Stimulated activated CD4-positive, alpha-beta T cell treated with anti-CD3 and anti-CD28 coated beads, TNF-alpha, amount 100 ng/mL, for 4 hours (primary cell): ENCODE measurements at places on chromosomes 1 and 21.

DNA sequence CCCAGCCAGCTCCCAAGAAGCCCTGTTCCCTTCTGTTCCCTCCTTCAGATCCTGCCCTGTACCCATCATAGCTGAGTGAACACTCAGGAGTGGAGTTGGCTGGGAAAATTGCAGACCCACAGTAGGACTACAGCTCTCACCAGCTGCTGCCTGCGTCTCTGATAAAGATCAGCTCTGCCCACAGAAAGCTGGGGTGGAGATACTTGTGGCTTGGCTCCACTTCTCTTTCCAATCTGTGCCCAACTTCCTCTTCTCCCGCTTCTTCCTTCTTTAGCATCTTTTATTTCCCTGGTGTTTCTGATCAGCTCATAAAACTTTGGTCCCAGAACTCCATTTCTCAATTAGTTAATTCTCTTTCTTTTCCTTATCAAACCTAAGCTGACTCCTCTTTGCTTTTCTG, 5.5 kb upstream of the CD1A start:
- DNase-seq: no peak

GRCh38 chr1:224189561-224189960, 6.5 kb downstream of the DEGS1 start:
- no peak for DNase-seq

DNA sequence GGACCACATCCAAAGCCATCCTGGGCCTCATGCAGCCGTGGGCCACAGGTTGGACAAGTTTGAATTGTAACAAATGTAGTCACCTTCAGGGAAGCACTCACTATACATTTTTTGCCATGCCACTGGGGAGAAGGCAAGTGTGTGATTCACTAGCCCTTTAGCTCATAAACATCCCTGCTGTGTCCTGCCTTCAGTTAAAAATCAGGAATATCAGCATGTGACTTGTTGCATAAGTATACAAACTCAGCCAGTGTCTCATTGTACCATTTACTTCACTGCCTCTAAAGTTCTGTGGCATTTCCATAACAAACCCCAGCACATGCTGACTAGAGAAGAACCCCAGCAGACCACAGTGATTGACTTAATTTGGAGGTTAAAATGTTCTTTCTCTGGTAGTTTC, 142.0 kb upstream of the C1orf105 start:
- DNase-seq: no peak

DNA sequence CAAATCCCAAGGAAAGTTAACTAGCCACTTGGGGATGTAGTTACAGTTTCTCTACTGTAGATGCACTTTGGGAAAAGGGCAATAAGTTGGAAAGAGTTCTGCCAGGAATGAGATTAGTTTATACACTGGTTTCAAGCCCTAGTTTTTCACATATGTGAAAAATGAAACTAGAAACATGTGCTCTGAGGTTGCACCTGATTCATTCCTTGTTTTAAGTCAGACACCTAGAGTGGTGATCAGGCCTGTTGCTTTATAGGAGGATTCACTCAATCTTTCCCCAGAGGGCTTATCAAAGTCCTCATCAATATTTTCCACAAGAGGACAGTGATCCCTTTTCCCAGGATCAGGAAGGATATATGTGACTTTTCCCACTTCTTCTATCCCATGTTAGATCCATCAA, 515.9 kb upstream of the PKN2 start:
- no peak for DNase-seq

GRCh38 chr1:41619511-41620364, 135.3 kb upstream of the EDN2 start:
- DNase-seq: no peak

DNA sequence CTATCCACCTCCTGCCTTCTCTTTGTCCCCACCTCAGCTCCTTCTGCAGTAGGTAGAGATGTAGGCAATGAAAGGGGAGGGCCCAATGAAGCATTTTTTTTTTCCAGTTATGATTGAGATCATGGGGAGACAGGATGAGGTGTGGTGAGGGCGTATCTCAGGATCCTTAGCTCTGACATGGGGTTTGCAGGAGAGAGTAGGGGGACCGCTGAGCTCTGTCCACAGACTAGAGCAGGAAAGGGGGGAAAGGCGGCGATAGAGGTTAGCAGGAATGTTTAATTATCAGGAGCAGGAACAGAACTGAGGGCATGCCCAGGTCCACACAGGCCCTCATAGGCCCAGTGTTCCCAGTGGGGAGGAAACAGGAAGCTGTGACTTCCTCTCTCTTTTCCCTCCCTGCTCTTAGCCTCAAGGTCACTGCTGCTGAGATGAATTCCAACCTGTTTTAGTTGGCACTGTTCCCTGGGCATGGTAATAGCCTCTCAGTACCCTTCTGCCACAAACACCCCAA, 901 bp upstream of the RXFP4 start:
- DNase-seq: no peak

GRCh38 chr1:215188302-215188950, 105.9 kb downstream of the KCNK2 start:
- DNase-seq: no peak

DNA sequence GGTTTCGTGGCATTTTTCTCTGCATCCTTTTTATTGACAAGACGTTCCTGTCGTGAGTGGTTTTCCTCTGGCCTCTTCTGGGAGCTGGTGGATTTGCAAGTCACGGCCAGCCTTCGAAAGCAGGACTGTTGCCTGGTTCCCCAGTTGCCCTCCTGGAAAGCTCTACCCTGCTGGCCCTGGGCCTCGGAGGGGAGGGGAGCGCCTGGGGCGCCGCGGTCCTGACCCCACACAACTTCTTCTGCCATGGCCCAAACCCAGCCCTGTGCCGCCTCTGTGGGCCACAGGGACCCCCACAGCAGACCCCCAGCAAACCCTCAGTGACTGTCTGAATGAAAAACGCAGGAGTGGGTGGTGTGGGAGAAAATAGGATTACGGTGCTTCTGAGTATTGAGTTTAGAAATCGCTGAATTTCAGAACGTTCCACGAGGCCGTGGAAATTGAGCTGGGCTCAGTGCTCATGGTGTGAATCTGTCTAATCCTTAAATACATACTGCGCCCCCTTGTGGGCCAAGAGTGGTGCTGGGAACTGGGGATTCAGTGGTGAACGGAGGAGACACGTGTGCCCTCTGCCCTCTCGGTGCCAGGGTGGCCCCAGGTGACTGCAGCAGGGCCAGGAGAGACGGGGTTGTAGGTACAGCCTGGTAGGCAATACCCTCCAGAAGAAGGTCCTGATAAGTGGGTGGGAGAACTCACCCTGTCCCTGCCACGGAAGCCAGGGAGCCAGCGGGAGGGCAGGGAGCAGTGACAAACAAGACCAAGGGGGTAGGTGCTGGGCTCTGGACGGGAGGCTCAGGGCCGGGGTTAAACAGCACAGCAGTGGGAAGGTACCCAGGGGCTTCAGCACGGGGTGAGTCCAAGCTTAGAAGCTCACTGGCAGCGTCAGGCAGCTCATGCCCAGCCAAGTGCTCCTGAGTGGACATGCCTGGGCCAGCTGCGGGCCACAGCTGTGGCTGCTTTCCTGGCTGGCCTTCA, 101.2 kb upstream of the COL6A1 start:
- peak; percentile 57 for DNase-seq

DNA sequence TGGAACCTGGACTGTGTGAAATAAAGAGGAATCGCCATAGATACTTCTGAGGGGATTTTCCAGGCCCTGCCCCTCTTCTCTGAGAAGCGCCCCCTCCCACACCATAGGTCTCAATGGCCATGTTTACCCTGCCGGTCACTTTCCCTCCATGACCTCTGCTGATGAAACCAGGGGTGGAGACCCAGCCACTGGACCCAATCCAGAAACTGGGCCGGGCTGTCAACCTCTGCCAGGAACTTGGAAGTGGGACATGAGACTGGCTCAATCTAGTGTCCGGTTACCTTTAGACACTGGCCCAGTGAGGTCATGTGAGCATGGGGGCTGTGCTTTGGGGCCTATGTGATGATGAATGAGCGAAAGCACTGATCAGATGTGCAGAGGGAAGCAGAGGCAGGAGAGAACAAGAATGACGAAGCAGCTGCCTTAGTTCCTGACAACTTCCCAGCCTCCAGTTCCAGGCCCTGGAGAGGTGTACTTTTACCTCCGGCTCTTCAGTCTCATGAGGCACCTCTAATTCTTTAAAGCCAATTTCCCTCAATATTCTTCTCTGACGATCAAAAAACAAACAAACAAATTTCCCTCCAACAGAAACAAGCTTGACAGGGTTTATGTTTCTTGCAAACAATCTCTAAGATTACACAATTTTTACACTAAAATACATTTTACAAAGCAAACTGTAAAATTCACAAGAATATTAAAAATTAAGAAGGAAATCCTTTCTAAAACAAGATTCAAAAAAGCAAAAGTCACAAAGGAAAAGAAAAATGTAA, 4.9 kb downstream of the ASAP3 start:
- no peak for DNase-seq

- no peak for DNase-seq
Observed at GRCh38 chr1:192438737-192439136, 121.9 kb downstream of the RGS21 start.

- DNase-seq: no peak
Observed at GRCh38 chr1:212582808-212583615, 25.5 kb upstream of the ATF3 start.

GRCh38 chr1:230900984-230901383, 32.7 kb upstream of the C1orf198 start:
- DNase-seq: no peak

- DNase-seq: no peak
Observed at GRCh38 chr1:240999826-241000225, 357.2 kb downstream of the RGS7 start.

- no peak for DNase-seq
Observed at GRCh38 chr1:156420205-156421061, 51.4 kb downstream of the RHBG start.

GRCh38 chr1:228782662-228783417, 47.6 kb downstream of the RHOU start:
- no peak for DNase-seq

- DNase-seq: no peak
Observed at GRCh38 chr1:197598935-197599334, 176.3 kb downstream of the DENND1B start.

- no peak for DNase-seq
Observed at GRCh38 chr1:98110674-98111073, 189.8 kb upstream of the DPYD start.

DNA sequence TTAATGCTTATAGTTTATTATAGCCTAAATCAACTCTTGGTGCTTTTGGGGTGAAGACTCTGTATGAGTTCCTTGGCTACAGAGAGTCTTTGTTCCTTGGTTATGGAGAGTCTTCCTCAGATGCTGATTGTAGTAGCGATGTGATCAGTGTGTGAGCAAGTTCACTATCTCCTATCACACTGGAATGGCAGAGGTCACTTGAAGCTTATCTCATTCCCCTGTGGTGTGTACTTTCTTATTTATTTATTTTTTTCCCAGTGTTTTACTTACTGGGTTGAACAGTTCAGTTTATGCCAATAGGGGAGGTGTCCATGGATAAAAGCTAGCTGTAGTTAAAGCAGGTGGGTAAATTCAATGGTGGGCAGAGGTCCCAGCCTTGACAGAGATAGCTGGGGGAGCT, 20.1 kb upstream of the MAB21L3 start:
- DNase-seq: no peak

- no peak for DNase-seq
Observed at GRCh38 chr1:43565600-43566360, 35.1 kb downstream of the PTPRF start.

DNA sequence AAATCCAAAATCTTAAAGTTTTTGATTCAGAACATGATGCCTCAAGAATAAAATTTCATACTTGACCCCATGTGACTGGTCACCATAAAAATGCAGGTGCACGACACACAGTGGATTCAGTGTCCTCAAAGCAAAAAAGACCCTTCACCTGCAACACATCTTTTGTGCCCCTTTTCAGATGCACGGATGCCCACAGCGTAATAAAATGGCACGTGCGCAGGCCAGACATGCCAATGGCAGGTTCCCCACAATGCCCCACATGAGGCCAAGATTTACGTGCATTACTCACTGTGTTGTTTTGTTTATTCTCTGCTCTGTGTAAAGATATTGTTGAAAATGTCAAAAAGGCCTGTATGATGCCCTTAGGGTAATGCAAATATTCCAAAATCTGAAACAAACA, 9.3 kb downstream of the KCNA10 start:
- DNase-seq: no peak

DNA sequence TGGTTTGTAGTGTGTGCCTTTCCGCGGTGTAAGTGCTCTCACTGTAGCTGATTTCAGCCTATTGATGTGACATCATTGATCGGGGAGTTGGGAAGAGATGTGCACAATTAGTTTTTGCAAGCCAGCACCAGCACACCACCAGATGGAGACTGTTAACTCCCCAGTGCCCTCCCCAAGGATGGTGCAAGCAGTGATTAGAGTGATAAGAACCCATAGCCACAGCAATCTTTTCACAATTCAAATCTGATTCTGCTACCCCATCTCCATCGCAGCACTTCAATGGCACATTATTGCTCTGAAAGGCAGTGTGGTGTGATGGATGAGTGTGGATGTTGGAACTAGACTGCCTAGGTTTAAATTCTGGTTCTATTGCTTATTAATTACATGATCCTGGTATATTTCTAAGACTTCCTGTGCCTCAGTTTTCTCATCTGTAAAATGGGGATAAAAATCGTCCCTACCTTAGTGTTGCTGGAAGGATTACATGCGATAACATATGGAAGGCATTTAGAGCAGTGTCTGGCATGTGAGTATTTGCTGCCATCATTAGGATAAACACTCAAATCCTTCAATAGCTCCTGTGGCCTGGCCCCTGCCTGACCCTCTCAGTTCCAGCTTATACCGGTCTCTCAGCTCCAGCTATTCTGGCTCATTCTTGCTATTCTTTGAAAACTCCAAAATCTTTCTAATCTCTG, 6.7 kb downstream of the CSF3R start:
- no peak for DNase-seq

DNA sequence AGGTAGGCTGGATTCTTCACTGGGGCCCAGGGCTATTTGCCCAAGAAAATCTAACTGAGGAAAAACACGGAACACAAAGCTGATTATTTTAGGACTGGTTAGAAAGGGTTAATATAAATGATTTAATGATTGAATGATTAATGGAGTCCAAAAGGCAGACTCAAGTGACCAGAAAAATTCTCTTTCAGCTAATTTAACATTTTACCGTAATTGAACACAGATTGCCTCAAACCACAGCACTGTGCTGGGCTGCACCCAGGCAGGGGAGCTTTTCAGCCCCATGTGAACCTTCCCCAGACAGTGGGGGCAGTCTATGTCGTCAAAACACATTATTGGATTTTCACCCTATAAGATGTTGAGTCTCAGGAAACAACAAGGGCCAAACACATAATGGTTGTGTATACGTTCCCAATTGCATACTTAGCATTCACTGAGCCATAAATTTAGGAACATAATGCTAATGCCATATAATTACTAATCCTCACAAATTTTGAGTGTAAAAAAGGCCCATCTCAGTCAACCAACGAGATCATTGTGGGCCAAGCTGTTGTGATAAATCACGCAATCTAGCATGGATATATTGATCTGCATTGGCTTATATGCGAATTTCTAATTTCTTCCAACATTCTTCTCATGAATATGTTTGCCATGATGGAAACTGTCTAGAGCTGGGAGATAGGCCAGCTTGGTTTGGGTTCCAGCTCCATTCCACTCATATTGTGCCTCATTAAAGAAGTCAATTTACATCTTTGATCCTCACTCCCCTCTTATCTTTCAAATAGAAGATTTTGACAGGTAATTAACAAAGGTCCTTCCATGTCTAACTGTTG, 27.7 kb downstream of the DSCAM start:
- no peak for DNase-seq

GRCh38 chr1:236851871-236852270, 56.8 kb downstream of the MTR start:
- no peak for DNase-seq
